ENCODE measurements at places on chromosomes 1 and 21.

DNA sequence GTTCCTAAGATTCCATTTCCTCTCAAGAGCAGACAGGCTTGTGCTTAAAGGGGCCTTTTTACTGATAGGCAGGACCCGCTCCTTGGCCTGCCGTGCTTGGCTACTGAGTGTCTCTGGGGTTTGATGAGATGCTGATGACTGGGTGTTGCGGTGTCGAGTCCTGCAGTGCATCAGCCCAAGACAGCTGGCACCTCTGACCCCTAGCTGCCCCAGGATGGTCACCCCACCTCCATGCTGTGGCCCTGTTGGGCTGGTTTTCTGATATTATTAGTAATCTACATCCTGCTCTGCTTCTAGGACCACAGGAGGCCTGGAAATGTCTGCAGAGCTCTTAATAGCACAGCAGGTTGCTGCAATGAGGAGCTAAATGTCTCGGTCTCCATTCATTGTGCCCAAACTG, 28.7 kb downstream of the LRRC71 start:
- DNase-seq: no peak

DNA sequence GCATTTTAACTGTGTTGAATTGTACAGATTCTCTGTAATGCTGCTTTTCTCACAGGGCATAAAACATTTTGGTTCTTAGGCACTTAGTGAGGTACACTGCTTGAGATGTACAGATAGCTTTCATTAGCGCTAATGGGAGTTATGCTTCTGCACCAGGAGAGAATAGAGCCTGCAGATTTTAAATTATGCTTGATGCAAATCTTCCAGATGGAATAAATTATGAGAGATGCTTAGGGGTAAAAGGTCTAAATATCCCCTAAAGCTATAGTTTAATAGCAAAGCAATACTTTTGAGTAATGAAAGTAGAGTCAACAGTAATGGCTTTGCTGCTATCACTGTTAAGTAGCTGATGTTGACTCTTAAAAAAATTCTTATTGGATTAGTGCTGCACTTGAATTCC, 248.9 kb downstream of the S1PR1 start:
- no peak for DNase-seq

- no peak for DNase-seq
These were observed 50.8 kb upstream of the ECE1 start for GRCh38 chr1:21341022-21341421.

DNA sequence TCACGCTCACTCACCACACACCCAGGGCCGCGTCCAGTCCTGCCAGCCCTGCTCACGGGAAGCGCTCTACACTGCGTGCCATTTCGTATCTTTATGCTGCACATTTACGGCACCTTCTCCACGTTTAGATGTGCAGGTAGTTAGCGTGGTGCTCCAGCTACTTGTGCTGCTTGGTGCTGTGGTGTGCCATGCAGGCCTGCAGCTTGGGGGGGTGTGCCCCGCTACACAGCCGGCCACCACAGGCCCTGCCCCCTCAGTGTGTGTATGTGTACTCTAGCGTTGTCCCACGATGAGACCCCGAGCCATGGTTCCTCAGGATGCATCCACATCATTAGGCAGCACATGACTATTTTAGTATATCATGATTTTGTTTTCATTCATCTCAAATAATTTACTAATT, 38.3 kb downstream of the SNAP47 start:
- DNase-seq: no peak

GRCh38 chr1:34078383-34078782, 86.6 kb downstream of the CSMD2 start:
- DNase-seq: no peak

GRCh38 chr1:66562561-66562960, 28.6 kb downstream of the SGIP1 start:
- no peak for DNase-seq

GRCh38 chr1:154492115-154492514, 9.9 kb upstream of the TDRD10 start:
- no peak for DNase-seq

- no peak for DNase-seq
These were observed 22.8 kb upstream of the GPX7 start for GRCh38 chr1:52579415-52579814.

DNA sequence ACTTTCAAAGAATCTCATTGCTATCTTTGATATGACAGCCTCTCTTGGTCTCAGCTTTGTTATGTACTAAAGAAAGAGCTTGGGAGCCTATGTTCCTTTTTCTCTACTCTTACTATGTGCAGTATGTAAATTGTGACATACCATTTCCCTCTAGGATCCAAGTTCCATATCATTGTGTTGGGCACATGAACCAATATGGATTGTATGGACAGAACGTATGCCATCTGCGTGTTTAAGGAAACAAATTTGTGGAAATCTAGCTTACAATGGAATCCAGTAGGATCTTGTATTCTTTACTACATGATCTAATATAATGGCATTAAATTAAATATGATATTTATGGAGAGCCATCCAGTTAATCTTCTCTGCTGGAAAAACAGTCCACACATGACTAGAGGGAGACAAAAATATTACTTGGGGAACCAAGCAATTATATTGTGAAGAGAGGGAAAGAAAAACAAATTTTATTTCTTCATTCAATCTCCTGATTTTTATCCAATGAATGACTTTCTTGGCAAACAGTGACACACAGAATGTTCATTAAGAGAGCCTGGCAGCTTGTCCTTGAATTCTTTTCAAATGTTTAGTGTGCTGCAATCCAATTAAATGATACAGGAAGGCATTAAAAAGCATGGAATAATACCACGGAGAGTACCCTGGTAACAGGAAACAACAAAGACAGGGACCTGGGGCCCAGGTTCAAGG, 106.5 kb upstream of the DAB1 start:
- no peak for DNase-seq

- DNase-seq: no peak
These were observed 29.7 kb downstream of the AJAP1 start for GRCh38 chr1:4684136-4684535.

DNA sequence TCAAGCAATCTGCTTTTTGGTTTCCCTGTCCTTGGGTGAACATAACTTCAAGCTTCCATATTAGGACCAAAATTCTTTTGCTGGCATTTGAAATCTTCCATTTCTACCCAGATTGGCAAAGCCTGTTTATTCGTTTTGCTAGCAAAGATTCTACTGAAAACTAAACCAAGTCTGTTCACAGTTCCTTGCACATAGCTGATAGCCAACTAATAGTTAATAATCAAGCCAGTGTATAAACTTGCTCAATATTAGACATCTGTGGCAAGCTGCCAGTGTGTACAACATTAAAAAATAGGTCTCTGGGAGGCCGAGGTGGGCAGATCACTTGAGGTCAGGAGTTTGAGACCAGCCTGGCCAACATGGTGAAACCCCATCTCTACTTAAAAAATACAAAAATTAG, 6.3 kb downstream of the APP start:
- no peak for DNase-seq

DNA sequence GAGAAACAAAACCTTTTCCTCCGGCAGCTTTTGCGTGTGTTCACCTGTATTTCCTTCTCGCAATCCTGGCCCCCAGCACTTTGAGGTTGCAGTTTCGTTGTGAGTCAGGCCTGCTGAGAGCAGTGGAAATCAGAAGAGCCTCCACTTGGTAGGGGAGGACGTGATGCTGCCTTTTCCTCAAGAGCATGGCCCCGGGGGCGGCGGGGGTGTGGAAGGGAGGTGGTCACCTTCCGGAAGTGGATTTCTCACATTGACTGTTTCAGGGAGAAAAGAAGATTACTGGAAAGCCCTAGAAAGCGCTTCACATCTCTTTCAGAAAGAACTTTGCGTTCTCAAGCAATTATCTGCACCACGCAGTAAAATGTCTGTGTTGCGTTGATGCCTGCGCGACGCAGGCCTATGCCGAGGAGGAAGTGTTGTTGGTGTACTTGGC, 12.2 kb upstream of the IL10 start:
- no peak for DNase-seq

GRCh38 chr1:60891765-60892164, 190.6 kb upstream of the NFIA start:
- no peak for DNase-seq

DNA sequence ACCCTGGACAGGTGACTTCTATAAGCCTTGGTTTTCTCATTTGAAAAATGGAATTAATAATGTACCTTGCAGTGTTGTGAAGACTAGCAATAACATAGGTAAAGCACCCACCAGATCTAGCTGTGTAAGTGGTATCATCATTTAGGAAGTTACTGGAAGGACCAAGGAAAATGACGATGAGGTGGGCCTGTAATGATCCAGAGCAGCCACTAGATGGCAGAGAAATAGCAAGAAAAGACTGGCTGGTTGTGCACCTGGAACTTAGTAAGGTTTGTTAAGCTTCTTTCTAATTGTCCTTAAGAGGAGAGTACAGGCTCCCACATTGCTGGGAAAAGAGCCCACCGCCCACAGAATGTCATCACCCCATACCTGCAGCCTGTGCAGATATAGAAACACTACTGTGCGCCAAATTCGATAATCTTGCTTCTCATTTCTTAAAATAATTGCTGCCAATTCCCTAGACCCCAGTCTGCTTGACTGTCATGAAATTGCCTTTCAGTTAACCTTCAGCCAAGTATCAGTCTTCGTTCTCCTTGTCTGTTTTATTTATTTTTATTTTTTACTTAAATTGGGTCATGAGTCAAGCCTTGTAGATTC, 37.2 kb downstream of the WNT4 start:
- peak; percentile 31 for DNase-seq

GRCh38 chr1:235971020-235971419, 93.9 kb downstream of the NID1 start:
- no peak for DNase-seq

- DNase-seq: no peak
These were observed 74.4 kb downstream of the CD58 start for GRCh38 chr1:116496380-116496779.

GRCh38 chr1:171142416-171143385, 42.4 kb upstream of the FMO2 start:
- peak; percentile 29 for DNase-seq

DNA sequence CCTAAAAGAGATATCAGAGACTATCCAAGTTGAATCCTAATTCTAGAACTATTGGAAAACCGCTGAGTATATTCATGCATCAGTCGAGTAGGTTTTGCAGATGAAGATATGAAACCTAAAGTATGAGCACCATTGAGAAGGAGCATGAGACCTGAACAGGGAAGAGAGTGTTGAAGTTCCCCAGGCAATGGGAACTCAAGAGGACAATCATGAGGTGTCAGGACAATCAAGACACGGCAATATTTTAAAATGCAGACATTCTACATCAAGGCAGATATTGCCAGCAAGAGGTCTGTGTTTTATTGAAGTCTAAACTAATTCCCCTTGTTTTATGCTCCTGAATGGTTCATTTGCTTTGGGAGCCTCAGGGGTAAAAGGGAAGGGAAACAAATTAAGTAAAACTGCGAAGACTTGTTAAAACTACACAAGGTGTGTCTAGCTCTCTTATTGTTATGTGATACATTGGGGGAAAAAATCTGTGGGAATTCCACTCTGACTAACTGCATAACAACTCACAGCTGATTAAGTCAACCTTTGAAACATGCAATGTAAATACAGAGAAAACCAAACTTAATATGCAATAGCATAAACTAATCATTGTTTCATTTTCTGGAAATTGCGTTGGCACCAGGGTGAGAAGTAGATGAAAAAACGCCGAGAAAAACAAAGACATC, 347.9 kb upstream of the ADGRL2 start:
- peak; percentile 40 for DNase-seq

DNA sequence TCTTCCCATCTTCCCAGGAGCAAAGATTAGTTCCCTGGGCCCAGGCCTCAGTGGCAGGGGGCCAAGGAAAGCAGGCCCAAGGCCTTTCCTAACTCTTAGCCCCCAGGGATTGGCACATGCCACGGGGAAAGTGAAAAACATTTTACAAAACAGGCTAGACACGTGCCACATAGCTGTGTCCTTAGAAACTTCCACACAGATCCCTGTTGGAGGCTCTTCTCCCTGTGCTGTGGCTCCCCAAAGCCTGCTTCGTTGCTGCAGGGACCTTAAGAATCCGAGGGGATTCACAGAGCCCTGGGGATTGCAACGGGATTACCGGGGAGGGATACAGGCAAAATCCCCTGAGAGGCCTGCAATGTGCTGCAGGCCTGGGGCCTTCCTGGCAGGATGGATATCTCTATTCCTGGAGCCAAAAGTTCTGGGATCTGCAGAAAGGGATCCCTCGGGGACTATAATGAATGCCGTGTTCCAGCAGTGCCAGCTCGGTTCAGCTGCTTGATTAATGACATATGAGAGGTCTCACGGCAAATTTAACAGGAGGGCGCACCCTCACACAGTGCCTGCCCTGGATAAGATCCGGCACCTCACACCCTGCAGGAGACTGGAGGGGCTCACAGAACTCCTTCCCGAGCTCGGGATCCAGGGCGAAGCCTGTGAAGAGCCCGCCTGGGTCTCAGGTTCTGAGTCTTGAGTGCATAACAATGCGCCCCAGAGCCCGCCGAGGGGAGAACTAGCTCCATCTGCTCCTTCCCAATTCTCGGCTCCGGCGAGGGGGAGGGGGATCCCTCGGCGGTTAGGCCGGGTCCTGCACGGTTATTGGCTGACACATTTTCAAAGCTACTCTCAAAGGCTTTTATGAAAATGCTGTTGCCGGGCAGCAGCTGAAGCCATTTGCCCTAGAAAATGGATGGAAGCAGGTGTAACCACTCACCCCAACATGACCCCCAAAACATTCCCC, 15.3 kb upstream of the RGS8 start:
- no peak for DNase-seq

DNA sequence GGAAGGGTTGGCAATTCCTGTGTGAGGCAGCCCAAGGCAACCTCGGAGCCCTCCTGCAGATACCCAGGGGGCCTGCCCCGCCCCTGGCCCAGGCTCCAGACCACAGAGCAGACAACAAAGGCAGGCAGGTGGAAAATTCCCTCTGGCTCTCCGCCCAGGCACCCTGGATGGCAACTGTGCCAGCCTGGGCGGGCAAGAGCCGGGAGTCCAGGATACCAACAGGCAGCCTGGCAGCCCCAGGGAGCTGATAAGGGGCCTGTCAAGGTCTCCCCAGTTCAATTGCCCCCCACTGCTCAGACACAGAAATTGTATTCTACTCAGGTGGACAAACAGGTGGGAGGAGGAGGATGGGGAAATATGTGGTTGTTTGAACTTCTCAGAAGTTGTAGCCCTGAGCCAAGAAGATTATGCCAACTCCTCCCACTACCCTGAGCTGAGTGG, 15.4 kb upstream of the GPR37L1 start:
- no peak for DNase-seq

- DNase-seq: no peak
These were observed 28.2 kb downstream of the UBE2G2 start for GRCh38 chr21:44773291-44773932.

GRCh38 chr1:226446094-226446493, 38.2 kb upstream of the PARP1 start:
- no peak for DNase-seq

DNA sequence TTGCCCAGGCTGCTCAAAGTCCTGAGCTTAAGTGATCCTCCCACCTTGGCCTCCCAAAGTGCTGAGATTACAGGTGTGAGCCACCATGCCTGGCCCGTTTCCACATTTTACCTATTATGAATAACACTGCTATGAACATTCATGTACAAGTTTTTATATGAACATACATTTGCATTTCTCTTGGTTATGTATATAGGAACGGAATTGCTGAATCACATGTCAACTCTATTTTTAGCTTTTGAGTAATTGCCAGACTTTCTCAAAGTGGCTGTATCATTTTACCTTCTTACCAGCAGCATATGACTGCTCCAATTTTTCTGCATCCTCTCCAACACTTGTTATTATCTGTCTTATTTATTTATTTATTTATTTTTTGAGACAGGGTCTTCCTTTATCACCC, 2.7 kb downstream of the SPATA21 start:
- no peak for DNase-seq

- DNase-seq: no peak
These were observed 26.2 kb downstream of the ATP8B2 start for GRCh38 chr1:154351363-154352068.
